ENCODE measurements at places on chromosomes 11 and 22. TPM values are rescaled to one million over a fixed set of nuclear protein-coding genes. Genes with fewer than 3 reads are reported as not detected.

Gene LINC01488
- not detected for total RNA-seq

Gene KCNQ1OT1
- 0.59 TPM for total RNA-seq

Gene TCF20
- total RNA-seq: 85.4 TPM

Gene HBD
- total RNA-seq: not detected

Gene PATE4
- total RNA-seq: not detected

Gene APOL1
- total RNA-seq: 37.3 TPM

Measured in activated CD4-positive, alpha-beta T cell treated with anti-CD3 and anti-CD28 coated beads, Interleukin-2, amount 10 ng/mL, durations not matched to agents 24 days and 14 days (primary cell).